CD4-positive, alpha-beta T cell treated with Interleukin-4 for 4 hours (primary cell): ENCODE measurements at places on chromosomes 5 and 9.

DNA sequence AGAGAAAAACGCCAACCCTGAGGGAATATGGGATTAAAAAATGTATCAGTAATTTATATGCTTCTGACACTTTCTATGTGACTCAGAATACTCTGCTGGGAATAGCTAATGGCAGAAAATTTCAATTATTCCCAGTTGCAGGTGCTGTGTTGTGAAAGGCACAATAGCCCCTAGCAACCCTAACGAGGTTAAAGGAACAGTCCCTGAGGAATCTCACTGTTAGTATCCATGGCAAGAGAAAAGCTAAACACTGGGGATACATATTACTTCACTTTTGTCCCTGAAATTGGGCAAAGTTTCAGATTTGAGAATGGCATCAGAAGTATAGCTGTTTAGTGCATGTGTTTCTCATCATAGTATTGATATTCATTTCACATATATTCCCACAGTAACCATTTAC is 555.0 kb downstream of the RAB3C start:
- no peak for DNase-seq

DNA sequence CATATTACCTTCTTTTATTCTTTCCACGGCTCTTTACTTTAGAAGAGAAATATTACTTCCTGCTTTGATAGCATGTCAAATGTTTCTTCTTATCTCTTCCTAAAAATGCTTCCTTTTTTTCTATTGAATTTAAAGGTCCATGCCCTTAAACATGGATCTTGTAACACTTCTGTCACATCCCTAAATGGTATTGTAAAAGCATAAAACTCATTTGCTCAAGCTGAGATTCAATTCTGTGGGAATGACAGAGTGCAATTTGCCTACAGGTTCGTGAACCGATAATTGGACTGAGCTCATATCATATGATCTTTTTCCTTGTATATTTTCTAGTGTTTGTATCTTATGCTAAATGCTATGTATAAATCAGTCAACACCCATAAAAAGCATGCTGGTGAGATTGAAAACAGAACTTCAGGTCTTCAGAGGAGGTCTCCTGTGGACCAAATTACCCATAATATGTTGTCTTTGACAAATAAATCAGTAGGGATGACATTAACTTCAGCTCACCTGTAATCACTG is 429.3 kb downstream of the TMEM232 start:
- no peak for DNase-seq

- DNase-seq = no peak
These were observed 61.2 kb upstream of the SELENOP start for GRCh38 chr5:42872865-42873264.

DNA sequence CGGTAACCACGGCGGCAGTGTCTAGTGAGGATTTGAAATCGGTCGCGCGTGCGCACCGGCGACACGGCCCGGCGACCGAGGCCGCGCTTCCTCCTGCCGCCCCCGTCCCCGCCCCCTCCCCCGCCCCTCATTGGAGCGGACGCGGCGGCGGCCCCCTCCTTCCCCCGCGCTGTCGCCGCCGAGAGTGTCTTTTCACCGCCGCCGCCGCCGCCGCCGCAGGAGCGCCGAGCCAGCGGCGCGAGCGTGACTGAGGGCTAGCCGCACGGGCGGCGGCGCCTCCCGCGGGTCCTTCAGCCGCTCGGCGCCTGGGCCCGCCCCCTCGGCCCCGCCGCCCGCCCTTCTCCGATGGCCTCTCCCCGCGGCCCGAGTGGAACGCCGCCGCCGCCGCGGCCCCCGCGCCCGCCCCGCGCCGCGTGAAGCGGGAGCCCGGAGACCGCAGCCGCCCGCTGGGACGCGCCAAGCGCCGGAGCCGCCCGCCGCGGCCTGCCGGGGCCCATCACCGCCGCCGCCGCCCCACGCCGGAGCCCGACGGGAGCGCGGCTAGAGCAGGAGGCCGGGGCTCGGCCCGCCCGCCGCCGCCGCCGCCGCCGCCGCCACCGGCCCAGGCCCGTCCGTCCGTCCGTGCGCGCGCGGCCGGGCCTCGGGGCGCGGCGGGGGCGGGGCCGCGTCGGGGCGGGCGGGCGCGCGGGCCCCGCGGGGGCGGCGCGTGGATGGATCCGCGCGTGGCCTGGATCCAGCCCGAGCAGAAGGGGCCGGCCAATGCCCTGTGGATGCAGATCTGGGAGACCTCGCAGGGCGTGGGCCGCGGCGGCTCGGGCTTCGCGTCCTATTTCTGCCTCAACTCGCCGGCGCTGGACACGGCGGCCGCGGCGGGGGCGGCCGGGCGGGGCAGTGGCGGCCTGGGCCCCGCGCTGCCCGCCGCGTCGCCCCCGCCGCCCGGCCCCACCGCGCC is at the start of gene TENT4A:
Gene TENT4A, plus strand, starts transcription at position 159 of the 952 bp plus-strand sequence. Its CDS starts 552 bp downstream, at position 711.
- DNase-seq = no peak

DNA sequence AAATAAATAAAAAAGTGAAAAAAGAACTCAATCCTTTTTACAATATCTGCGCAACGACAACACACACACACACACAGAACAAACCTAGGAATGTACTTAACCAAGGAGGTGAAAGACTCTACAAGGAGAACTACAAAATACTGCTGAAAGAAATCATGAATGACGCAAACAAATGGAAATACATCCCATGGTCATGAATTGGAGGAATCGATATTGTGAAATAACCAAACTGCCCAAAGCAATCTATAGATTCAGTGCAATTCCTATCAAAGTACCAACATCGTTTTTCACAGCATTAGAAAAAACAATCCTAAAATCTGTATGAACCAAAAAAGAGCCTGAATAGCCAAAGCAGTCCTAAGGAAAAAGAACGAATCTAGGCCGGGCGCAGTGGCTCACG is 29.9 kb upstream of the NRARP start:
- no peak for DNase-seq

- no peak for DNase-seq
These were observed 84.5 kb upstream of the MOCS2 start for GRCh38 chr5:53194086-53194485.
